Hematopoietic multipotent progenitor cell treated with erythropoietin and hydrocortisone succinate and interleukin-3 and kit ligand, for 8 days (in vitro differentiated cells): ENCODE measurements at places on chromosomes 3 and 15.

DNA sequence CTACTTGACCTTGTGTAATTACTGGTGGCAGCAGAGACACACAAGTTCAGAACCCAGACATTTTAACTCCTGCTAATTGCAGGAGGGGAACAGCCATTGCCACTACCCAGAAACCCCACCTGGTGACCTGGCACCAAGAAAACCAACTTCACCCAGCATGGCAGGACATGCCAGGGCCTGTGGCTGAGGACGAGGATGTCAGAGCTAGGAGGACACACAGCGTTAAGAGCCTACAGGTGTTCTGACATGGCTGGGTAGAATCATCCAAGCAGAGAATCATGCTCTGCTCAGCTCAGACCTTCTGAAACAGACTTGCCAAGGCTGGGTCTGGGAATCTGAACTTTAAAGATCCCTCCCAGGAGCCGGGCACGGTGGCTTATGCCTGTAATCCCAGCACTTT lies 11.7 kb upstream of the SPATA12 start:
- DNase-seq, result no peak

DNA sequence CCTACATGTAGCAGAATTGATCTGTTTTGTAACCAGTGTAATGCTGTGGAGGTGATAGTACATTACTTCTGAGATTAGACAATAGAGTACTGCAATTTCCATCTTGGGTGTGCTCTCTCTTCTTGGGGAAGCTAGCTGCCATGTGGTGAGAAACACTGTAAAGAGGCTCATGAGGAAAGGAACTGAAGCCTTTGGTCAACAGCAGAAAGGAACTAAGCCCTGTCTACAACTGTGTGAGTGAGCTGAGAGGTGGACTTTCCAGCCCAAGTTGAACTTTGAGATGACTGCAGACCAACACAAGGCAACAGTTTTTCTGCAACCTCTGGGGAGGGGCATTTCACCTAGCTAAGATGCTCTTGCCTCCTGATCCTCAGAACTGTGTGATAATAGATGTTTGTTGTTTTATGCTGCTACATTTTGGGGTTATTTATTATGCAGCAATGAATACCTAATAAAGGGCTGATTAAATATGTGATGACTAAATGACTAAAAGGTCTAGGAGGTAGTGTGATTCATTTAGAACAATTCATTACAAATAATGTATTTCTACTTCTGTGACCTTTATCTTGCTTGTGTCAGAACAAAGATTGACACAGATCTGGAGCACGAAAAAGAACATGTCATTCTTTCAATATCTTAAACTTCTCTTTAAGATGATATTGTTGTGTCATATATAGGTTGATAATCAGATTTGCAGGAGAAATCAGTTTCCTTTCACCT lies 121.6 kb upstream of the THRB start:
- DNase-seq, result no peak

GRCh38 chr3:147431751-147432150 lies 22.6 kb downstream of the ZIC1 start:
- DNase-seq, result no peak

- peak; percentile 82 for DNase-seq
Observed at GRCh38 chr15:48975472-48976419, 12.0 kb upstream of the SHC4 start.

DNA sequence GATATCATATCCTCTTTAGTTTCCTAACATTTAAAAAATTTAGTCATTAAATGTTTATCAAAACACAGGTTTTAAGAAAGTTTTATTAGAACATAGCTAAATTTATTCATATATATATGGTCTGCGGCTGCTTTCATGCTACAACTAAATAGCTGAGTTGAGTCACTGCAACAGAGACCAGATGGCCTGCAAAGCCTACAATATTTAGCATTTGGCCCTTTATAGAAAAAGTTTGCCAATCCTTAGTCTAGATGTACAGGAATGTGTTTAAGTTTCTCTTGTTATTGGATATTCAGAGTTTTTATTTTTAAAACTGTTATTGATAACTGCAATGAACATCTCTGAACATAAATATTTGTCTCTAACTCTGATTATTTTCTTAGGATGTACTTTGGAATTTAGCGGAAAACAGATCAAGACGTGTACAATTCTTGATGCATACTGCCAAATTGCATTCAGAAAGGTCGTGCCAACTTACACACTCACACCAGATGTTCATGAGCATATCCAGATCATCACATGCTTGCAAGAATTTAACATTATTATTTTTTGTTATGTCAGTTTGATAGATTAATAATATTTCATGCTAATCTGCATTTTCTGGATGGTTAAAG lies 157.9 kb downstream of the STAC start:
- DNase-seq, result no peak

GRCh38 chr15:89645680-89646079 lies 9.6 kb downstream of the KIF7 start:
- no peak for DNase-seq

- DNase-seq, result no peak
Observed at GRCh38 chr3:23202203-23202920, 765 bp upstream of the UBE2E2 start.

DNA sequence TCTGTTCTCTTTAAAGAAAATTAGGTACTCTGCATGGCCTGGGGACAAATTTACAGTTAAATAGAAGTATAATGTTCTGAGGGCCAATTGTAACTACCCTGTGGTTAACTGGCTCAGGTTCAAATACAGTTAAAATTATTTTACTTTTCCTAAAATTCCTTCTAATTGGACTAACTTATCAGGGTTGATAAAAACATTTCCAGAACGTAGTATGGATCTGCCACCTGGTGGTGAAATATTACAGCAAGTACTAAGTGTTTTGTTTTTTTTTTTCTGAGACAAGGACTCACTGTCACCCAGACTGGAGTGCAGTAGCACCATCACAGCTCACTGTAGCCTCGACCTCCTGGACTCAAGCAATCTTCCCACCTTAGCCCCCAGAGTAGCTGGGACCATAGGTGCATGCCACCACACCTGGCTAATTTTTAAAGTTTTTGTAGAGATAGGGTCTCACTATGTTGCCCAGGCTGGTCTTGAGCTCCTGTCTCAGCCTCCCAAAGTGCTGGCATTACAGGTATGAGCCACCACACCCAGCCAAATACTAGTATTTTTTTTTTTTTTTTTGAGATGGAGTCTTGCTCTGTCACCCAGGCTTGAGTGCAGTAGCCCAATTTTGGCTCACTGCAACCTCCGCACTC lies 29.2 kb downstream of the NEO1 start:
- DNase-seq, result peak; percentile 64

- no peak for DNase-seq
Observed at GRCh38 chr3:133706033-133706432, 40.2 kb upstream of the TF start.

DNA sequence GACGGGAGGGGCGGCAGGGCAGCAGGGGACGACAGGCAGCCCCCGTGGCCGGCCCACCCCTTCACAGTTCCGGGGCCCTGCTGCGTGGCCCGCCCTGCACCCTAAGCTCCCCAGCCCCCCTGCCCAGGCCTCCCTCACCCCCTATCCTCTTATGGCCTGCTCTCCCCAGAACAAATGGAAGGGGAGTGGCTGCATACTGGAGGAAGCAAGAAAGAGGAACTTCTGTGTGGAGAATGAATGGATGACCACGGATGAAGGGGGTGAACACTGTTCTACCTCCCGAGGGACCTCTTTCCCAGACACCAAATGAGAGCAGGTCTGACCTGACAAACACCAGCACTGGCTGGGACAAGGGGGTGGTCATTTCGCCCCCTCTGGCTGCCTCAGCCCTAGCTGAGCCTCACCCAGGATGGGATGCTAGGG lies 25.0 kb downstream of the SEC61A1 start:
- DNase-seq, result peak; percentile 64

DNA sequence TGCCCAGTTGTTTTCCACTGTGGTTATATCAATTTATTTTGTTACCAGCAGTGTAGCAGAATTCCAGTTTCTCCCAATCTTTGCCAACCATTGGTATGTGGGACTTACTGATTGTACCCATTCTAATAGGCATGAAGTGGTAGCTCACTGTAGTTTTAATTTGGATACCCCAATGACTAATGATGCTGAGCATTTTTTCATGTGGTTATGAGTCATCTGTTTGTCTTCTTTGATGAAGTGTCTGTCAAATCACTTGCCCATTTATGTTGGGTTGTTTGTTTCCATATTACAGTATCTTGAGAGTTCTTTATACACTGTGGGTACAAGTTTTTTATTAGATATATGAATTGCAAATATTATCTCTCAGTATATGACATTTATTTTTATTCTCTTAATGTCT lies 644.3 kb downstream of the NR2F2 start:
- no peak for DNase-seq

- DNase-seq, result no peak
Observed at GRCh38 chr3:164351131-164351530, 727.2 kb downstream of the SI start.

- DNase-seq, result no peak
Observed at GRCh38 chr3:119781330-119782198, at the start of gene NR1I2. NR1I2 (plus strand) TSS chr3:119782101.

- no peak for DNase-seq
Observed at GRCh38 chr3:53815651-53816050, 30.6 kb downstream of the CHDH start.

GRCh38 chr3:186520957-186521842 lies 23.0 kb downstream of the CRYGS start:
- no peak for DNase-seq
